NCI-H1436 (cell line): ENCODE measurements at places on chromosomes 1 and 21.
A peak's percentile ranks its signal among the peaks of the same experiment; 100 is the strongest.

- no peak for DNase-seq
Observed at GRCh38 chr1:170049176-170049800, 25.2 kb downstream of the KIFAP3 start.

DNA sequence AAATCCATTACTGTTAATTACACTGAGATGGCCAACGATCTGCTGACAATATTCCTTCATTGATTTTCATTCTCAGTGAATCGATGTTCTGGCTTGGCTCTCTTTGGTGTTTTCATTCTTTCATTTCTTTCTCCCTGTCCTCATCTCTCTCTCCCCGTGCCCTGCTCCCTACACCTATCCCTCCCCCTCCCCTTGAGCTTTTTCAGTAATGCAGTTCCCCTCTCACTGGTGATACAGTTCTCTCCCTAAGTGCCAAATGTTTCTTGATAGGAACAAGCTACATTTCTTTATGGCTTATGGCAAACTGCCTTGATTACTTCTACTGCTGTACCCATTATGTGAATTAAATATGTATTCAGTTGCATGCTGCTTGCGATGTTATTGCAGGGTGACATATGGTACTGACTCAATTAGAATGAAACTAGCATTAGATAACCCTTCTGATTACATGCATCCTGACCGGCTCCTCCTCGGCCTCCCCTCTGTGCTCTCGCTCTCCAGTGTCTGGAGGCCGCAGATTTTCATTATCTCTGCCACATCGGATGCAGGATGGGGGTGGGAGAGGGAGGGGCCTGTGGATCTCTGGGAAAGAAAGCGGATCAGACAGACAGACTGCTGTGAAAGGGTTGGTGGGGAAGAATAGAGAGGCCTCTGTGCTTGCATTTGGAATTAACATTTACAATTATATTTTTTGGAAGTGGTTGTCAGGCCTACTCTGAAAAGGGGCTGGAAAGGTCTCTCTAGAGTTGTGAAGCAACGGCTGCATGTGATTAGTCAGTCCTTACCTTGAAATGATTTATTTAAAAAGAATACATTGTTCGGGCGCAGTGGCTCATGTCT lies 130.9 kb downstream of the PBX1 start:
- DNase-seq = no peak

DNA sequence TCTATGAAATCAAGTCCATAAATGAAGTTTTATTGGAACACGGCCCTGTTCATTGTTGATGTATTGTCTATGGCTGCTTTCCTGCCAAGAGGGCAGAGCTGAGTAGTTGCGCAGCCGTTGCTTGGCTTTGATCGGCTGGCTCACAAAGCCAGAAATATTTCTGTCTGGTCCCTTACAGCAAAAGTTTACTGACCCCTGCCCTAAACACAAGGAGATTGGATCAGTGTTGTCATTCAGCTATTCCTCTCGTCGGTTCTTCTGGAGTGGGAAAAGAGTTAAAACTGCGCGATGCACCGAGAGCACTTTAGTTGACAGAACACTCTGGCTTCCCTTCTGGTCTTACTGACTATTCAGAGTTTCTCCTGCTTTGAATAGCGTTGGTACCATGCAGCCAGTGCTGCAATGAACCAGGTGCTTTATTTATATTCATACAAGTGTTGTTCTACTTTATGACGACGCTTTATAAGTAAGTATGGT lies 868 bp downstream of the ZBTB40 start:
- no peak for DNase-seq

GRCh38 chr1:35882586-35882944 lies 444 bp upstream of the AGO1 start:
- DNase-seq = no peak

DNA sequence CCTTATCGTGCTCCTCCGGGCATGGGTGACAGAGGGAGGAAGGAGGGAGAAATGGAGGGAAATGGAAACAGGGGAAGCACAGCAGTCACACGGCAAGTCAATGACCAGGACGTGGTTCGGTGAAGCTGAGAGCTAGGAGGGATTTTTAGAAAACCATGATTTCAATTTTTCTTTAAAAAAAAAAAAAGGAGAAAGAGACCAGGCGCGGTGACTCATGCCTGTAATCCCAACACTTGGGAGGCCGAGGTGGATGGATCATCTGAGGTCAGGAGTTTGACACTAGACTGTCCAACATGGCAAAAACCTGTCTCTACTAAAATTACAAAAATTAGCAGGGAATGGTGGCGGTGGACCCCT lies 776 bp upstream of the TNFRSF9 start:
- DNase-seq = no peak

DNA sequence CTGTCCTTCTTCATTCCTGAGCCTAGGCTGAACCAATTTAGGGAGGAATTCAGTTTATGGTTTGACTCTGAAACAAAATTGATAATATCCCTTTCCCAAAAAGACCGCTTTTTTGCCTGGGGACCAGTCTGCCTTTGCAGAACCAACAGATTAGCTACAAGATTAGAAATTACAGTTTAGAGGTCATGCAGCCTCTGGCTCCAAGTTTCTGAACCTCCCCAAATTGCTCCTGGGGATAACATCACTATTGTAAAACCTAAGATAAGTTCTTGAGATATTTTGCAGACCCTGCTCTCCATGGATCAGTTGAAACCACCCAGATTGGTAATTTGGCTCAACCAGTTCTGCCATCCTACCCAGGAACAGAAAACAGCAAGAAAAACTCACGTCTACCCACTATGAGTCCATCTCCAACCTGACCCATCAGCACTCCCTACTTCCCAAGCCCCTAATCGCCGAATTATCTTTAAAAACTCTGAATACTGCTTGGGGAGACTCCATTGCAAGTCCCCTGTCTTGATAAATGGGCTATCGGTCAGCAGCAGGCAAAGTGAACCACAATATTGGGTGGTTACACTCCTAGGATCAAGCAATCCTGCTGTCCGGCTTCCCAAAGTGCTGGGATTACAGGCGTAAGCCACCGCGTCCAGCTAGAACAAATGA lies 605 bp upstream of the RABGGTB start:
- no peak for DNase-seq

GRCh38 chr1:53025769-53026112 lies 36.3 kb upstream of the PODN start:
- DNase-seq = no peak

DNA sequence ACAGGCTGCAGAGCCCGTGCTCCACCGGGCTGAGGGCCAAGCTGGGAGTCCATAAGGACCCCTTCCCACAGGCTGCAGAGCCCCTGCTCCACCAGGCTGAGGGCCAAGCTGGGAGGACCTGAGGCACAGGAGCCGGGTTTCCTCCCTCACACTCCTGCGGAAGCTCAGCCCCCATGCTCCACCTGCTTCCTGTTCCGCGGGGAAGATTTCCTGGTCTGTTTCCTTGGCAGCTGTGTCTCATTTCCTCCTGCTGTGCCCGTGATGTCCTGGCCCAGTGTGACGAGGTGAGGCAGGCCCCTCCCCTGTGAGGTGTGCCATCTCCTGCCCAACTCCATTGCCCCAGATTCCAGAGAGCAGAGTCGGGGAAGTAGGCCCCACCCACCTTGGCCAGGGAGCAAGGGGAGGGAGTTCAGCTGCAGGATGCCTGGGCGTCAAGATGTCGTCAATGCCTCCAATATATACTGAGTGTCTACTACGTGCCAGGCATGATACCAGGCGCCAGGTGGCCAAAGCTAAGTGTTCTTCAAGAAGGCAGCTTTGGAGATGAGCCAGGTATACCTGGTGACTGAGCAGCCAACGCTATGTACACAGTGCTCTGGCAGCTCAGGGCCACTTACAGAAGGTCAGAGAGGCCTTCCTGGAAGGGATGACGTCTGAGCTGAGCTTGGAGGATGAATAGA lies 58.8 kb downstream of the NAV1 start:
- DNase-seq = peak; percentile 95

DNA sequence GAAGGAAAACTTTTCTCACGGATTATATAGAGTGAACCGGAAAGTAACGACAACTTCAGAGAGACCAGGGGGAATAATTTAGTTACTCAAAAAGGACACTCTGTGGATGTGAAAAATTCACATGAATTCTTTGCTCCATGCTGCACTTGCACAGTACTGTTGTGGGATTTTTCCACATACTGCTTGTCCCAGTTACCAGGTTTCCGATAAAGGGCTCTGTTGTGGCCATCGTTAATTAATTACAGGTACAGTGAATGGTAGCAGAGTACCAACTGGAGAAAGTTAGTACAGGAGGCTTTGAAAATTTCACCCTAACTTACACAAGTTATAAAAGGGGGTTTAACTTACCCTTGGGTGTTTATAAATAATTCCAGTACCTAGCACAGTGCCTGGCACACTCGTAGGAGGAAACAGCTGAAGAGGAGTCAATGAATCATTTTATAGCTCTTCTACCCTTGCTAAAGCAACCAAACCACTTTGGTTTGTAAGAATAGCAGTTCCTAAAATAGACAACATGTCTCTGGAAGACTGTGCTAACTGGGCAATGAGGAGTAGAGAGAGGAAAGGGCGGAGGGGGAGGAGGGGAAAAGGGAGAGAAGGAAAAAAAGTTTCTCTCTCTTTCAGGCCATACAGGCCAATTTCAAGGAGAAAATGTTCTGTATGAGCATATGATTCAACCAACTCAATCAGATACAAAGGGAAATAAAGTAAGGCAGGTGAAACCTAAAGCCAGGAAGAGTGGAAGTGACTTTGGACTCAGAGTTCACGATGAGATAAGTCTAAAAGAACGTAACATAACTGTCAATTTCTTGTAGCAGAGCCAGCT lies 98.3 kb upstream of the MAGI3 start:
- no peak for DNase-seq

DNA sequence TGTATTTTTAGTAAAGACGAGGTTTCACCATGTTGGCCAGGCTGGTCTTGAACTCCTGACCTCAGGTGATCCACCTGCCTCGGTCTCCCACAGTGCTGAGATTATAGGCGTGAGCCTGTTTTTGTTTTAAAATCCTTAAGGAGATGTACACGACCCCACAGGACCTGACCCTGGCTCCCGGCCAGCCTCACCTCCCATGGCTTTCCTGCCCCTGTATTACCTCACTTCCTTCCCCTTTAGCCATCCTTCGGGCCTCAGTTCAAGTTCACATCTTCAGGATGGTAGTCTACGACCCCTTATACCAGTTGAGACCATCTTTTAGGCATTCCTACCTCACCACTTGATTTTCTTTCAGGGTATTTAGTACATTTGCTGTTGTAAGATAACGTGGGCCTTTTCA lies 36.3 kb downstream of the TCP10L start:
- DNase-seq = no peak

DNA sequence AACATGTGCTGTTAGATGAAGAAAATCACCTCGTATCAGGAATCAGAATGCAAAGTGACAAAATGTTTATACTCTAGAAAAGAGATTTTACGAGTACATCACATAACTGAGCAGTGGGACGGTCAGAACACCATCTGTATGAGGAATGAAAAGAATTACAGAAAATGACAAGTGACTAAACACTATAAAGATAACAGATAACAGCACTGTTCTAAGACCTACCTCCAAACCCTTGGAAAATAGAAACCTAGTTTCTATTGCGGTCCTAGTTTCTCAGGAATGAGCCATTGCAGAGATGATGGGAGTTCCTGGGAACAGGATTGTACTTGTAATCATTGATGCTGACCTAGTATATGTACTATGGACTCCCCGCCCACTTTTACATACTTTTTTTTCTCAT lies 839.4 kb upstream of the ADAMTS5 start:
- no peak for DNase-seq

GRCh38 chr1:214281021-214281719 lies at the start of gene SMYD2:
SMYD2 (plus strand) TSS chr1:214281159; CDS start chr1:214281255, 96 bp downstream.
- DNase-seq = peak; percentile 76
